Psoas muscle (tissue), 8 donors: ENCODE measurements at places on chromosomes 3 and 15. TPM values are rescaled to one million over a fixed set of nuclear protein-coding genes. Genes with fewer than 3 reads are reported as not detected.

The AAGAB gene
- 42.1 TPM for total RNA-seq

The TP53BP1 gene
- 31.3 TPM for total RNA-seq

The PLXNB1 gene
- total RNA-seq: 2.5 TPM

The AP4E1 gene
- 14.5 TPM for total RNA-seq

The ARRDC4 gene
- total RNA-seq: 25.2 TPM

The NMNAT3 gene
- total RNA-seq: 9.8 TPM

The EFHB gene
- 0.27 TPM for total RNA-seq

The DNAH1 gene
- 3.5 TPM for total RNA-seq

The TAGLN3 gene
- not detected for total RNA-seq

The NR2E3 gene
- not detected for total RNA-seq

The TEX55 gene
- not detected for total RNA-seq

The PRKCI gene
- total RNA-seq: 14.6 TPM

The SPSB4 gene
- 0.59 TPM for total RNA-seq

The PFN2 gene
- 342 TPM for total RNA-seq

The FMN1 gene
- 10.2 TPM for total RNA-seq

The LINGO1 gene
- total RNA-seq: 0.25 TPM

The ILDR1 gene
- total RNA-seq: not detected

The PP2D1 gene
- not detected for total RNA-seq
